ENCODE measurements at places on chromosomes 1 and 21. TPM values are rescaled to one million over a fixed set of nuclear protein-coding genes. Genes with fewer than 3 reads are reported as not detected.

- no peaks in the 10 kb centered on the region for H3K36me3 ChIP-seq
- H3K4me1 ChIP-seq = no peaks in the 10 kb centered on the region
- peaks cover 19% of the 10 kb centered on the region for H3K27me3 ChIP-seq
- no peak overlapping the region for H3K4me3 ChIP-seq
- no peak overlapping the region for H3K27ac ChIP-seq
These were observed 64.6 kb upstream of the CLDN14 start for GRCh38 chr21:36544545-36544944.

GRCh38 chr1:64215576-64215975 is 12.2 kb downstream of the UBE2U start:
- H3K36me3 ChIP-seq = no peaks in the 10 kb centered on the region
- DNase-seq = no peak
- H3K4me1 ChIP-seq = no peaks in the 10 kb centered on the region
- H3K27ac ChIP-seq = no peak overlapping the region

GRCh38 chr1:10020086-10020485 is 12.7 kb upstream of the UBE4B start:
- no peak overlapping the region for H3K4me3 ChIP-seq
- no peak for DNase-seq
- H3K27me3 ChIP-seq = peaks cover 2% of the 10 kb centered on the region
- H3K36me3 ChIP-seq = no peaks in the 10 kb centered on the region

Gene ENAH
- 0.29 TPM for total RNA-seq

Gene TMEM51
- not detected for total RNA-seq

DNA sequence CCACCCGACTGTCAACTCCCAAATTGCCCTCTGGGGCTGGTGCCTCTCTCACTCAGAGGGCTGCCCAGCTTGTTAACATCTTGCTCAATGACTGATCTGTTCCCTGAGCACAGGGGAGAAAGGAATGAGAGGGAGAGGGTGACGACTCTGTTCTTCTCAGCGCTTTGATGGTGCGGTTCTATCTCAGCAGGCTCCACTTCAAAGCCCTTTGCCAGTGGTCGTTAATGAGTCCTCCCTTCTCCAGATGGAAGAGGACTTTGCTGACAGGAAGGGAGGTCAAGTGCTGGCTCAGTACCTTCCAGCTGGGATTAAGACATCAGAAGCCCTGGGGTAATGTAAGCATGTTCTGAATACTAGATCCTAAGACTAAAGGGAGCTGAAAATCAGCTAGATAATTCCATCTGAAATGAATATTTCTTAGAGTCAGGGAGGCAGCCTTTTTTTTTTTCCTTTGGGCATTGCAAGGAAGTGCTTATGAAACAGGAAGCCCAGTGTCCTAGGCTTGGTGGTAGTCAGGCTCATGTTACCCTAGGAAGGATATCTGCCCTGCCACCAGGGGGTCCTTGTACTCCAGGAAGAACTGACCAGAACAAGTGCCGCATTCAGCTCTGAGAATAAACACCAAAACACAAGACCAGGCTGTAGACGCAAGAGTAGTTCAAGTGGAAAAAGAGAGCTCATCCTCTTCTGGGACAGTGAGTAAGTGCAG is 4.7 kb downstream of the FMOD start:
- no peak overlapping the region for H3K4me3 ChIP-seq
- no peak for DNase-seq
- no peak overlapping the region for H3K27ac ChIP-seq

Gene PIGR
- total RNA-seq = not detected

DNA sequence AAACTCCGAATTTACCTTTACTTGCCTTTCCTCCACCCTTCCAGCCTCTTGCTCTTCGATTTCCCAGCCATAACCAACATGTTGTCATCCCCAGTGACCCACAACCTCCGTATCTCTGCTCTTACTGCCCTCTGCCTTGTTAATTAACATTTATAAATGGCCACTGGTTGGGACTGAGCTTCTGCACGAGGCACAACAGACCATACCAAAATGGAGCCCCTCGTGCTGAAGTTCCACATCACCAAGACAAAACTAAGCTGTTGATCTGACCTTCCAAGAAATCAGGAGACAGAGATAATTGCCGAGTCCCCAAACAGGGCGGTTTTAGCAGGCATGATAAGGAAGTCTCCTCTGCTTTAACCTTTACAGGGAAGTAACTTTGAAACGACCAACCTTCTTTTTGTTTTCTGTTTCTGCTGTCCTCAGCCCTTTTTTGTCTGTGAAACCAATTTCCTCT is 71.9 kb downstream of the NMNAT2 start:
- no peaks in the 10 kb centered on the region for H3K36me3 ChIP-seq
- DNase-seq = no peak
- H3K4me3 ChIP-seq = no peak overlapping the region
- H3K27ac ChIP-seq = no peak overlapping the region

Gene IL10RB
- total RNA-seq = 29.4 TPM

Gene AXDND1
- not detected for total RNA-seq

GRCh38 chr1:172536256-172536655 is 3.3 kb downstream of the SUCO start:
- DNase-seq = no peak
- no peaks in the 10 kb centered on the region for H3K36me3 ChIP-seq
- no peak overlapping the region for H3K4me3 ChIP-seq
- no peaks in the 10 kb centered on the region for H3K27me3 ChIP-seq
- no peak overlapping the region for H3K27ac ChIP-seq

Gene KLF17
- total RNA-seq = not detected

GRCh38 chr1:93738075-93738622 is 56.5 kb upstream of the BCAR3 start:
- no peak overlapping the region for H3K4me3 ChIP-seq
- no peak overlapping the region for H3K27ac ChIP-seq
- no peak for DNase-seq
- no peaks in the 10 kb centered on the region for H3K36me3 ChIP-seq

- no peak overlapping the region for H3K27ac ChIP-seq
- H3K4me3 ChIP-seq = no peak overlapping the region
- DNase-seq = no peak
- H3K27me3 ChIP-seq = peaks cover 48% of the 10 kb centered on the region
- no peaks in the 10 kb centered on the region for H3K36me3 ChIP-seq
These were observed 4.6 kb downstream of the HJV start for GRCh38 chr1:146016891-146017290.

GRCh38 chr21:15772654-15773053 is 42.9 kb downstream of the USP25 start:
- no peak overlapping the region for H3K27ac ChIP-seq
- no peak overlapping the region for H3K4me3 ChIP-seq
- DNase-seq = no peak
- peaks cover 47% of the 10 kb centered on the region for H3K4me1 ChIP-seq

- peaks cover 8% of the 10 kb centered on the region for H3K27me3 ChIP-seq
- no peak for DNase-seq
- no peak overlapping the region for H3K4me3 ChIP-seq
- H3K27ac ChIP-seq = peak overlapping the region; percentile 72
- no peaks in the 10 kb centered on the region for H3K4me1 ChIP-seq
These were observed 29.1 kb upstream of the GRHL3 start for GRCh38 chr1:24289937-24290595.

GRCh38 chr1:28517649-28517999 is 11.8 kb downstream of the RCC1 start:
- no peak for DNase-seq
- H3K4me1 ChIP-seq = peaks cover 14% of the 10 kb centered on the region
- H3K36me3 ChIP-seq = peaks cover 4% of the 10 kb centered on the region
- H3K27me3 ChIP-seq = no peaks in the 10 kb centered on the region
- peak overlapping the region; percentile 91 for H3K4me3 ChIP-seq
- peak overlapping the region; percentile 66 for H3K27ac ChIP-seq

DNA sequence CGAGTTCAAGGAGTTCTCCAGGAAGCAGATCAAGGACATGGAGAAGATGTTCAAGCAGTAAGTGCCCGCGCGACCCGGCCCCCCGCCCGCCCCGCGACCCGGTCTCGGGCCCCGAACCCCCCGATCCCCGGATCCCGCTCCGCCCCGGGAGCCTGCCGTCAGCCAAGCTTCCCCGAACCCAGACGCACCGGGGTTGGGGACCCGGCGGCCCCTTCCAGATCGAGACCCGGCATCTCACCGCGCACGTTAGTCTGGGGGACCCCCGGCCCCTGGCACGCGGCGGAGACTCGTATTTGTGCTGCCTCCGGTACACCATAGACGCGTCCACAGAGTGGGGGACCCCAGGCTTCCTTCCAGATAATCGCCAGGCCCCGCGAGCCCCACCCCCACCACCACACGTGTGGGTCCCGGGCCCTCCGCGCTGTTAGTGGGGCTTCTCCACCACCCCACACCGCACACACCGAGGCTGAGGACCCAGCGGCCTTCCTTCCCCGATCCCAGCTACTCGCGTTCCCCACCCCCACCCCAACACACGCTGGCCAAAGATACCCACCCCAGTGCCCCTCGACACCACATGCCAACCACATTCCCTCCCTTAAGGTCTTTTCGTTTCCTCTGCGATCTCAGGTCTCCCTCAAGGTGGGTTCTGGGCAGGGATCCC is 665 bp downstream of the EFHD2 start:
- peak overlapping the region; percentile 85 for H3K4me3 ChIP-seq
- peak overlapping the region; percentile 93 for H3K27ac ChIP-seq
- H3K4me1 ChIP-seq = peaks cover 38% of the 10 kb centered on the region

- no peaks in the 10 kb centered on the region for H3K4me1 ChIP-seq
- no peaks in the 10 kb centered on the region for H3K27me3 ChIP-seq
- H3K4me3 ChIP-seq = no peak overlapping the region
- H3K27ac ChIP-seq = no peak overlapping the region
- no peaks in the 10 kb centered on the region for H3K36me3 ChIP-seq
- no peak for DNase-seq
These were observed 298.0 kb downstream of the KCTD3 start for GRCh38 chr1:215865060-215865459.

Gene CCDC30
- 5.5 TPM for total RNA-seq

Gene LYPD8
- not detected for total RNA-seq

Gene TEDDM1
- total RNA-seq = not detected

DNA sequence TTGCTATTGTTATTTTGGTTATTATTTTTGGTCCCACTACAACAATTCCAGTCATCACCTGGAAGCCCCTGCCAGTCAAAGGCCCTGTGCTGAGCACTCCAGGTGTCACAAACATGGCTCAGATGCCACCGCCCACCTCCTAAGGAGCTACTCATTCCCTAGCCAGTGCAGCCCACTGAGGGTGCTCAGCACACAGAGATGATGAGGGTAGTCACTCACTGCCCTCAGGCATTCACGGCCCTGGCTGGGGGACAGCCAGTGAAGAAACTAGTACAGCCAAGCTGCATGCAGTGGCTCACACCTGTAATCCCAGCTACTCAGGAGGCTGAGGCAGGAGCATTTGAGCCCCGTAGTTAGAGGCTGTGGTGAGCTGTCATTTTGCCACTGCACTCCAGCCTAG is 42.3 kb downstream of the NIPAL3 start:
- H3K4me3 ChIP-seq = no peak overlapping the region
- DNase-seq = no peak
- peaks cover 8% of the 10 kb centered on the region for H3K4me1 ChIP-seq
- peaks cover 22% of the 10 kb centered on the region for H3K36me3 ChIP-seq

Gene MEGF6
- total RNA-seq = 197 TPM

DNA sequence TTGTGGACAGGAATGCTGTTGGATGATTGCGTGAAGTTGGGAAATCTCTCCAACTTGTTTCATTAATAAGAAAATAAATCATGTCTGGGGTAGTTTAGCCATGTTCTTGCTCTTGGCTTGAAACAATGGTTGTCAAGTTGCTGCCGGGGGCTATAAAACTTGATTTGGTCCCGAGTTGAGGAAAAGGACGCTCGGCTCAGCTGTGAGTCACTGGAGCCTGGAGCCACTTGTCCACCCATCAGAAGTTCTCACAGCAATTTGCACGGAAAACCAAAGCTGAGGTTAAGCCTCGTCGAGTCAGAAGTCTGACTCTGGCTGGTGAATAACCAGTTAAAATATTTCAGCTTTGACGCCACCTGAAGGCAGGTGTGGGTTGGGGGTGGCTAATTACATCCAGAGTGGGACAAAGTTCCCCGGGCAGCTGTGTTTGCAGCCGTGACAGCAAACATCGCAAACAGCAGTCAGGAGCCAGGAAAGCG is 19.7 kb upstream of the RIPK4 start:
- no peaks in the 10 kb centered on the region for H3K36me3 ChIP-seq
- H3K27ac ChIP-seq = no peak overlapping the region
- H3K4me1 ChIP-seq = peaks cover 10% of the 10 kb centered on the region
- H3K27me3 ChIP-seq = peaks cover 41% of the 10 kb centered on the region
- H3K4me3 ChIP-seq = no peak overlapping the region
- no peak for DNase-seq

GRCh38 chr1:173430677-173431303 is 46.3 kb upstream of the PRDX6 start:
- peaks cover 8% of the 10 kb centered on the region for H3K4me1 ChIP-seq
- DNase-seq = no peak
- H3K36me3 ChIP-seq = no peaks in the 10 kb centered on the region
- H3K27me3 ChIP-seq = no peaks in the 10 kb centered on the region

DNA sequence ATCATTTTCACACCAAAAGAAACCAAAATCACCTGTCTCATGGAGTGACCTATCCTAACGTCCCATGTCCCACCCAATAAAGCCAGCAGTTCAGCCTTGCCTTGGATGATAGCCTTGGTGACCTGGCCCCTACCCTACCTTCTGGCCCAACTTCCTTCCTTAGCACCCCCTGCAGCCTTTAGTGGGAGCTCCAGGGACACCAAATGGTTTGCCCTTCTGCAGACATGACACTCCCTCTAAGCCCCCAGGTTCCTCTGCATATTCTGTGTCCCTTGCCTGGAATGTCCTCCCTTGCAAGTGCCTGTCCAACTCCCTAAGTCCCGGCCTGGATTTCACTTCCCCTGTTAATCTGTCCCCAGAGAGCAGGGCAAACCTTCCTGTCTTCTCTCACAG is 2.2 kb downstream of the SLFNL1 start:
- no peak overlapping the region for H3K27ac ChIP-seq
- H3K4me3 ChIP-seq = no peak overlapping the region
- peaks cover 16% of the 10 kb centered on the region for H3K4me1 ChIP-seq
- H3K27me3 ChIP-seq = no peaks in the 10 kb centered on the region

DNA sequence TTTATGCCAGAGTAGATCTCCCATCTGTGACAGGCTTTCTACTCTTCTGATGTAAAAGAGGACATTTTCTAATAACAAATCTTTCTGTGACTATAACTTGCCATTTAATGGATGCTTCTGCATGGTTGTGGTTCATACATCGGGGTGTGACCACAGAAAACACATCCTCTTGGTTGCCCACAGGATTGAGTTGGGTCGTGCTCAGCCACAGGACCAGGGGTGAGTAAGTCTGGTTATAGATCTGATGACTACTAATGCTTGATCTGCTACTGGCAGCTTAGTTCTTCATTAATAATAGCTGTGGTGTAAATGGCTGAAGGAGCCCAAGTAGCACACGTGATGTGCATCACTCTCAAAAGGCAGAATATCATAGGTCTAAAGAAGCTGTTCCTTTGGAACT is 328.2 kb downstream of the RWDD3 start:
- no peak overlapping the region for H3K4me3 ChIP-seq
- H3K36me3 ChIP-seq = no peaks in the 10 kb centered on the region
- DNase-seq = no peak
- H3K4me1 ChIP-seq = no peaks in the 10 kb centered on the region

DNA sequence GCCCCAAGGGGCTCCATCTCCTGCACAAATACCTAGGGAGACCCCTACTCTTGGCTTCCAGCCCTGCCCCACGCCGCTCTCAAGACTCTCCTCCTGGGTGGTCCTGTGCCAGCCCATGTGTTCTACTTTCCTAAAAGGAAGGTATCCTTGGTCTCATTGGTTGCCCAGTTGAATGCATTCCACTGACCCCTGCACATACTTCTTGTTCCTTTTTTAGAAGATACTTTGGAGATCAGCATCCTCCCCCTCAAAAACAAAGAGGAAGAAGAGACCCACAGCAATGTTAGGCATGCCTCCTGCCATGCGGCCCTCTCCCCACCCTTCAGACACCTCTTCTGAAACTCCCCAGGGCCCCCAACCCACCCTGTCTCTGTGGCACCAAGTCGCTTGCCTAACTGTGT is 4.1 kb downstream of the SLAMF9 start:
- DNase-seq = no peak
- peaks cover 30% of the 10 kb centered on the region for H3K27me3 ChIP-seq
- no peak overlapping the region for H3K4me3 ChIP-seq
- peaks cover 10% of the 10 kb centered on the region for H3K4me1 ChIP-seq
